ENCODE measurements at places on chromosomes 7 and 10.

DNA sequence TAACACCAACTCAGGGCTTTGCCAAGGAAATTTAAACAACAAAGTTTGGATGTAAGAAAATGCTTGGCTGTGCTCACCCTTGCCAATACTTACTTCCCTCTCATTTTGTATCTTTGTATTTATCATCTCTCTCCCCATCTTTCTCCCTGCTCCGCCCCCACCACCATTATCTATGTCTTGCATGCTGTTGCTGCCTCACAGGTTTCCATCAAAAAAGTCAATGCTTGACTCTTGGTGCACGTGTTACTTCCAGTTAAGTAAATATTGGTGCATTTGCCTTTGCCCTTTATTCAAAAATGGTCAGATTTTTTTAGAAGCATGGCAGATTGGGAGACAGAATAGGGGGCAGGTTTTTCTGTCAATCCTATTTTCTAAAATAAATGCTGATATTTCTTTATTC is 626.0 kb downstream of the ACTR3B start:
- DNase-seq = no peak

GRCh38 chr7:105610165-105610930 is 29.1 kb upstream of the EFCAB10 start:
- DNase-seq = no peak

- DNase-seq = no peak
These were observed 482.7 kb downstream of the CCSER2 start for GRCh38 chr10:84811113-84811512.

DNA sequence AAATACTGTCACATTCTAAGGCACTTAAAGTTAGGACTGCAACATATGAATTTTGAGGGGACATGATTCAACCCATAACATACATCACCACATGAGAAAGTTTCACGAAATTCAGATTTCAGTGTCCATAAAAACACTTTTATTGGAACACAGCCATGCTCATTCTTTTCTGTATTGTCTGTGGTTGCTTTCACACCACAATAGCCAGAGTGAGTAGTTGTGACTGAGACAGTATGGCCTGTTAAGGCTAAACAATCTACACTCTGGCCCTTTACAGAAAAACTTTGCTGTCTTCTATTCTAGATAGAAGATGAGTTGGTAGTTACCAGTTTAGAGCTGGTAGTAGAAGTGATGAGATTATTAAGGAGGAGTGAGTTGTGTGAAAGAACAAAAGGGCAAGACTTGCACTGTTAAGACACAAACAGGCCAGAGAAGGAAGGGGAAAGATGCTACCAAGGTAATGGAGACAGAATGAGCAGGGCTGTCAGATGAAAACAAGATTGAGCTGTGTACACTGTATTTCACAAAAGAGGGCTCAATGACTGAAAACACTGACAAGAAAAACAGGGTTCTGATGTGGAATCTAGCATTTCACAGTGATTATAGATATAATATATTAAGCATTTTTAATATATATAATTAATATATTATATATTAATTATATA is 108.6 kb downstream of the PPP1R3A start:
- DNase-seq = no peak

DNA sequence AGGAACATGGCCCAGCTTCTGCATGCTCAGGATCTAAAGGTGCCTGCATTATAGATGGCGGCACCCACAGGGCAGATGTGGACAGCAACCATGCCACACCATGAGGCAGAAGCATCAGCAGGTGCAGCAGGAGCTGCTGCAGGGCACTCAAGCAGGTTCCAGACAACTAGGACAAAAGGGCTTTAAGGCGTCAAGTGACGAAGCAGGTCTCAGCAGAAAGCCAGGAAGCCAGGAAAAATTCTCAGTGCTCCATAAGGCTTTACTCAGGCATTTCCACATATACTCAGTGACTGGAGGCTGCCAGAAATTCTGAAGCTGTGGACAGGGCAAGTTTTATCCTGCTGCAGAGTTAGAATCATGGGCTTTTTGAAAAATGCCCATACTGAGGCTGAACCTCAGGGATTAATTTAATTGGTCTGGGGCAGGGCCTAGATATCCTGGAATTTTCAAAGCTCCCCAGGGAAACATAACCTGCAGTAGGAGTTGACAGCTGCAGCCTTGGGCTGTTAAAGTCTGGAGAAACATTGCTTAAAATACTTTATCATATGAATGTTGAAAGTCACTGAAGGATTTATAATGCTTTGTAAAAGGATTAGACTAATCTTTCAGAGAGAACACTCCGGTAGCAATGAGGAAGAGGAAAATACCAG is 68.1 kb upstream of the RNF148 start:
- no peak for DNase-seq

DNA sequence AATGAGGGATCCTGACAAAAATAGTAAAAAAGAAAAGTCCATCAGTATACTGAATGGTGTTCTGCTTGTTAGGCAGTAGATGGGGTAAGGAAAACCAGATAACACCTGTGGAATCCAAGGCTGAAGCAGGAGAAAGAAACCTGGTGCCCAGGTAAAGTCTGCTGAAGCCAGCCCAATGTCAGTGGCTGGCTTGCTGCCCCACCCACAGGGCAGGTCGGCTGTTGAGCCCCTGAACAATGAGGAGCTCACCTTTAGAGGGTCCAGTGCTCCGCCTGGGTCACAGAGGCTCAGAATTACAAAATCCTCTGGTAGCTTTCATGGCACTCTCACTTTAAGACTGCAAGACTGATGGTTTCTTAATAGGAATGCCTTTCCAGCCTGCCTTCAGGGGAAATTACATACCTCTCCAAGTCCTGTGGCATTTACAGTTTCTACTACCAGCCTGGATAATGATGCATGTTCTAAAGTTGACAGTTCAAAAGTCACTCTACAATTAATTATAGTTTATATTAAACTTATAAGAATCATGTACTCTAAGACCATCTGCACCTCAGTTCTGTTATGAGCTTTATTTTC is 23.8 kb downstream of the DHX32 start:
- DNase-seq = no peak

DNA sequence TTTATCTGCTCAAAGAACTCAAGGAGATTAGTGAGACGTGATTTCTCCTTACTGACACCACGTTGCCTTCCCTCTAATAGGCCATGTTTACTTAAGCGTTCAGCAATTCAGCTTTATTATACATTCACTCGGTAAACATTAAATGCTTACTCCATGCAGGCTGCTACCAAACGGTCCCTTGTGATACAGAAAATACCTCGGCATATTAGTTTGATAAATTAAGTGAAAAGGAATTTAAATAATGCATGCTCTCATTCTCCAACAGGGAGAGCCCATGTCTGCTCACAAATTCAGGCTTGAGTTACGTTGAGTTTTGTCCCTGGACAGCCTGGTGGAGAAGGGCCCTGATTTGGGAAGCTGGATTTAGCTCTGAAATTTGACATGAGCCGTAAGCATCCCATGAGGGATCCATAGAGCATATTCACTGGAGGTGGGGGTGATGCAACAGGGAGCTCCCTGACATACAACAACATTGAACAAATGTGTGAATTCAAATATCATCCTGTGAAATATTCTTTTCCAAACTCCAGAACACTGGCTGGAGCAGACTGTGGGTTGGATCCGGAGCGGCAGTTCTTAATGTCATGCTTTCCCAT is 86.3 kb downstream of the TBXAS1 start:
- no peak for DNase-seq

DNA sequence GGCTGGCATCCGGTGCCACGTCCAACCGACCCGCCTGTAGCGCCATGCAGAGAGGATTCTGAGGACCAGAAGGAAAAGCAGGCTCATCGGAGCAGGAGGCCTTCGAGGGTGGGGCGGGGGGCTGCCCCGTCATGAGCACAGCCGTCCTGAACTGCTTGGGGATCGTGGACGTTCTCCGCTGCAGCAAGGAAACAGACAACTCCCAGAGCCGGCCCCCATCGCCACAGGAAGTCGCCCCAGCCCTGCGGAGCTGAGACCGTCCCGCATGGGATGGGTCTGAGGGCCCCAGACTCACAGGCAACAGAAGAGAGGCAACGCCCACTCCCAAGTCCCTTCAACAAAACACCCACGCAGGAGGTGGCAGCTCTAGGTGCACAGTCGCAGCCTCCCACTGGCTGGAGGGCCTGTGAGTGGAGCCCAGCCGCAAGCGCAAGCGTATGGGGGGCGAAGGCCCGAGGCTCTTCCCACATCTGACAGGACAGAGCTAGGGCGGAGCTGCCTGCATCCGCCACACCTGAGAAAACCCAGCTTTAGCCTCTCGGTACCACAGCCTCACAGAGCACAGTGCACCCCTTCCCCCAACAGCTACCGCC is 64.7 kb upstream of the TNRC18 start:
- DNase-seq = no peak

GRCh38 chr7:22696541-22697228 is 30.3 kb upstream of the IL6 start:
- no peak for DNase-seq

DNA sequence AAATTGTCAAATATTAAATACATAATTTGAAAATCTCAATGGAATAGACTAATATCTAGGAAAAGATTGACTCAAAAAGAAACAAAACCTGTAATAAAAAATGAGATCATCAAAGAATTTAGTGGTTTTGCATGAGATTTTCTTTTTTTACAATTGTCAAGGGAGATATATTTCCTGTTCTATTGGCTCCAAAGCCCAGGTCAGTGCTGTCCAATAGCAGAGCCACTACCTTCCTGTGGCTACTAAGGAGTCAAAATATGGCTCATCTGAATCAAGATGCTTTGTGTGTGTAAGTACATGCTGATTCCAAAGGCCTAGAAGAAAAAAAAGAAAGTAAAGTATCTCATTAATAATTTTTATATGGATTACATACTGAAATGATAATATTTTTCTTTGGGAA is 191.9 kb downstream of the C7orf25 start:
- DNase-seq = no peak

GRCh38 chr7:147990942-147991341 is 599.6 kb upstream of the C7orf33 start:
- DNase-seq = no peak

DNA sequence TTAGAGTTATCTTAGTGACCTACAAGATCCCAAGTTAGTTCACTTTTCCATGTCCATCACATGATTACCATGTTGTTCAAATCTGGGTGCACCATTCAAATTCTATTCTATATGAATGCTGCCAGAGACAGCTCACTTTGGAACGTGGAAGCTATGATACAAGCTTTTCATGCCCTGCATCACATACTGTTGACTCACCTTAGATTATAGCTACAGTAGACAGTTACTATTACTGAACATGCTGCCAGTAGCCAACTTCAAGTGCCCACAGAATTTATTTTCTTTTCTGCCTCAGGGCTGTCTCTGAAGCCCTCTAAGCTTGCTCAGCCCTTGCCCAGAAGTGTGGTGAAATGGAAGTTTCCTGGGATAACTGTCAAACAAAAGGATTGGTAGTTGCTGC is 231.1 kb downstream of the GPR158 start:
- no peak for DNase-seq

- DNase-seq = no peak
These were observed 158.8 kb downstream of the WDR37 start for GRCh38 chr10:1214882-1215540.

GRCh38 chr7:142935941-142936565 is 2.5 kb upstream of the TRPV5 start:
- DNase-seq = no peak

GRCh38 chr7:88132725-88133124 is 87.1 kb downstream of the SRI start:
- DNase-seq = no peak

- peak; percentile 68 for DNase-seq
These were observed 4.2 kb upstream of the UPP1 start for GRCh38 chr7:48084727-48085432.

DNA sequence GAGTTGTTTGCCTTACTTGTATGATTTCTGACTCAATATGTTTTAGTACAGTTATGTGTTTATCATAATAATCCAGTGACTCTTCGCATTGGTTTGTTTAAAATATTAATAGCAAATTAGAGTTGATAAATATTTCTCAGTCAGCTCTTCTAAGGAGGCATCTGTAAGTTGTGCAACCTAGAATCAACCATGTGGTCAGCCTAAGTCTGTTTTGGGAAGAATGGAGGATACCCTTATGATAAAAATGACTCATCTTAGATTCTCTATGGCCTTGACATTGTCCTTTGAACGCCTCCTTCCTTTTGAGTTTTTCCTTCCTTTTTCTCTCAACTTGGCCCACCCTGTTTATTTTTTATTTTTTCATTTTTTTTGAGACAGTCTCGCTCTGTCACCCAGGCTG is 18.8 kb downstream of the DNAJC9 start:
- no peak for DNase-seq

DNA sequence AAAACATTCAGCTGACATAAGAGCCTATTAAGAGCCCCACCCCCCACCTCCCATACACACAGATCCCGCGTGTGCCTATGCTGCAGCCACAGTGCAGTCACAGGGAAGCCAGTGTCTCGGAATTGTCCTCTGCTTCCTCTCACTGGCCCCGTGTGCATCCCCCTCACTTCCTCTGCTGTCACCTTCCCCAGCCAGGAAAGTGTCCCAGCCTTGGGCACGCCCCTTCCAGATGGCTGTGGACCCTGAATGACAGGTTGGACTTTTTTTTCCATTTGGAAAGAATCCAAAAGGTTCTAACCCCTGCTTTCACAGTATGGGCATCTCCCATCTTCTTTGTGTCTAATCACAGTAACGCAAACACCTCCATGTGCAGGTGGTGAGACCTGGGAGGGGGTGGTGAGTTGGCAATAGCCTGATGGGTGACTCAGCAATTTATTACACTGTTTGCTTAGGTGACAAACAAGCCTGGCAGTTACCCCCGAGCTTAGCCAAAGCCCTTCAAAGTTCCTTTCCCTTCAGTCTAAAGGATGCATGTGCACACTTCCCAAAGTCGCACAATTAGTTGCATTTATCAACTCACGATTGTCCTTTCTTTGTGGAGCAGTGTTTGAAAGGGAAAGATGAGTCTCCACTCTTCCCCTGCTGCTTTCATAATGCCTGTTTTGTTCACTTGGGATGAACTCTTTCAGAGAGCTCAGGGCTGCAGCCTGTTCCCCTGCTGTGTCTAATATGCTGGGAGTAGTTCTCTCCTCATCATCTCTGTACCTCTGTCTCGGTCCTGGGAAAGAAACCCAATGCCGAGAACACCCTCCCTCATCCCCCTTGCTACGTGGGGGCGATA is 67.5 kb upstream of the EFCAB10 start:
- DNase-seq = no peak

- no peak for DNase-seq
These were observed 179.9 kb upstream of the MBL2 start for GRCh38 chr10:52952391-52953055.

- DNase-seq = no peak
These were observed 91.6 kb upstream of the KMT2E start for GRCh38 chr7:104922182-104923009.

- no peak for DNase-seq
These were observed 132.5 kb upstream of the UNC5B start for GRCh38 chr10:71079761-71080380.

DNA sequence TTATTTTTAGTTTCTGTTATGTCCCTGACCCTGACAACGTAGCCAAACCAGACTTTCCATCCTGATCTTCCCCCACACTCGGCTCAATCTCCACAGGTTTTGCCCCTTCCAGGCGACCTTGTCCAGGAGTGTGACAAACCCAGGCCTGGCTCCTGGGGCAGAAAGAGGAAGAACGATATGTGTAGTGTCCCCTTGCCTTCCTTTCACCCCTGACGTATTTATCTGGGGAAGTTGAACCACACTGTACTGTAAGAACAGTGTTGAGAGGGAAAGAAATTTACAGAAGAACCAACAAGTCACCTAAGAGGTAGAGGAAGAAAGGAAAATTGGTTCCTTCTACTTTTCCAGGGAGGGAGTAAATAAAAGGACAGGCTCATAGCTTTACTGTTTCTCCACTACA is 158.0 kb downstream of the VTI1A start:
- no peak for DNase-seq

- no peak for DNase-seq
These were observed 84.7 kb upstream of the PLXDC2 start for GRCh38 chr10:19731560-19731959.

GRCh38 chr7:108137993-108138392 is 7.8 kb upstream of the LAMB4 start:
- no peak for DNase-seq

GRCh38 chr7:141674171-141674671 is 27.7 kb downstream of the DENND11 start:
- no peak for DNase-seq
